ENCODE measurements at places on chromosomes 13 and 19.

GRCh38 chr19:43610493-43610892 lies 1.4 kb upstream of the SRRM5 start:
- DNase-seq, result no peak

- DNase-seq, result no peak
Observed at GRCh38 chr13:41137951-41138350, 5.3 kb upstream of the KBTBD6 start.

DNA sequence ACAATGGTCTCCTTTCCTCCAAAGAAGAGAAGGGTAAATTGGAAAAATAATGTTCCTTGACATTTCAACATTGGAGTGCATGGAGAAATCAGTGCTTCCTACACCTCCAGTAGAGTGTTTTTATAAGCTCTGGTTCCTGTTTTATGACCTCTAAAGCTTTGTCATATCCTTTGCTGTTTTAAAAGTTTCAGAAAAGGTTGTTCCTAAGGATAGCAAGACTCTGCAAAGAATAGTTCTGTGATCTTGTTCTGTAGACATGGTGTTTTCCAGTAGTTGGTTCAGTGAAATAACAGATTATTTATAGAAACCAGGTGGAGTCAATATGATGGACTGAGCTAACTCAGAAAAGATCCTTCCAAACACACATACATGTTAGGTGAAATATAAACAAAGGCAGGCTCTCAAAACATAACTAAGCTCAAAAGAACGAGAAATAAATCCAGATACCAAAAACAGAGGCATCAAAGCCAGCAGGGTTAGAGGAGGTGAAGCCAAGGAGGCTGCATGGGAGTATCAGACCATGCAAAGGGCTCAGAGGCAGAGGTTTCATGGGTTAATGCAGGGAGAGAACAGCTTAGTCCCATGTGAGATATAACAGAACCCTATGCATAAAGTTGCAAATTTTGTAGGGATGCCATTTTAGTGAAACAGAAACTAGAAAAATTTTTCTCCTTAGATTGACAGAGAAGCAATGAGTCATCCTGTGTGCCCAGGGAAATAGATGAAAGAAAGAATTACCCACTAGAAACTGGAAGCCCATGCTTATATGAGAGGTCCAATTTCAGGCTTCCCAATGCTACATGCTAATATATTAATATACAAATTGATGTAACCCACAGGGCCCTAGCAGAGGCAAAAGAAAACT lies 44.3 kb downstream of the SHISA2 start:
- DNase-seq, result no peak

DNA sequence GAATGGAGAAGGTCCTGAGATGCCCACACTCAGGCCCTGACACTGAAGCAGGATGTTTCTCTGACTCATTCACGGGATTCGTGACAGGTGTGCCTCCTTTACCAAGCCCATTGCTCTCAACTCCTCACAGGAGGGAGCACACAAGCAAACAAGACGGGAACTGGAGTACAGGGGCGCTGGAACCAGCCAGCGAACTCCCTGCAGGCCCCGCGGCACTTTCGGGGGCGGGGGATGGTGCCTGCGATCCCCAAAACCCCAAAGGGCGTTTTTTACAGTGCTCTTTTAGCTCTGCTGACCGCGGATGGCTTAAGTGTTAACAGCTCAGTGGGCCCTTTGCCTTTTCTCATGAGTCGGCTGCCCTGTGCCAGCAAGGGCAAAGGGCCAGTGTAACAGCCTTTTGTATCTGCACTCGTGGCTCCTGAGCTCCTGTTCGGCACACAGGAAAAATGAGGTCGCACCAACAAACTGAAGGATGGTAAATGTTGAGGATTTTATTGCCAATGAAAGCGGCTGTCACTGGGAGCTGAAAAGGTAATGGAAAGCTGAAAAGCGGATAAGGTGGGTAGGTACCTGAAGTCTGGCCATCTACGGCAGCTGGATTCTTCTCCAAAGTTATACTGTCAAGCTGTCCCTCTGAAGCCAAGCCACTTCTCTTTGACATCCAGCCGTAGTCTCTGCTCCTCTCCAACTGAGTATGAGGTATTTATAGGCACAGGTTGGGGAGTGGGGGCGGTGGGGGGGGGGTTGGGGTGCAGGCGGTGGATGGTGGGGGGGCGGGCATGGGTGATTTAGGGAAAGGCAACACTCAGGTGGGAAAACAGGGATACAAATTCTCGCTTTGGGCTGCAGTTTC lies 65.0 kb upstream of the TRPC4 start:
- no peak for DNase-seq

DNA sequence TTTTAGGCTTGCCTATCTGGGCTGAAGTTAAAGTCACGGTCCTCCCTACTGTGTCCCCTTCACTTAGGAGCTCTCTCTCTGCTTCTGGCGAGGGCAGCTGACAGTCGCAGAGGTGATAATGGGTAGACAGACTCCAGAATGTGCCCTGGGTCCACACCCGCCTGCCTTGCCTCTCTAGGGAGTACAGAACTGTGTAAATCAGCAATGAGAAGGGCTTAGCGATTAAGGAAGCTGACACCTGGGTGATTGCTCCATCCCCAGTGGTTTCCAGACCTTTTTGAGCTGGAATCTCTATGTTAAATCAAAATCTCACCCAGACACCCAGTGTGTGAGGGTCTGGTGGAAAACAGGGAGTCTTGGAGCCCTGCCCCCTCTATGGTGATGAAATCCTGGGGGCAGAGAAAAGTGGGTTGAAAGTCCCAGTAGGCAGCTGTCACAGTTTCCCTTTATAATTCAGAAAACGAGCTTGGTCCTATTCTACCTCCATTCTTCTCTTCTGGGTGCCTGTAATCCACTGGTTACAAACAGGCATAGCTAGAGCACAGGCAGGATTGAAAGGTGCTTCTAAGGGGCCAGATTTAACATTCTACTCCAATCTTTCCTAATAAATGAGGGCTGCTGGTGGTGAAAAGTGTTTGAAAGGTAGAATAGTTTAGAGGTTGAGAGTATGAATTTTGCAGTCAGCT lies 46.9 kb downstream of the OLFM4 start:
- no peak for DNase-seq

DNA sequence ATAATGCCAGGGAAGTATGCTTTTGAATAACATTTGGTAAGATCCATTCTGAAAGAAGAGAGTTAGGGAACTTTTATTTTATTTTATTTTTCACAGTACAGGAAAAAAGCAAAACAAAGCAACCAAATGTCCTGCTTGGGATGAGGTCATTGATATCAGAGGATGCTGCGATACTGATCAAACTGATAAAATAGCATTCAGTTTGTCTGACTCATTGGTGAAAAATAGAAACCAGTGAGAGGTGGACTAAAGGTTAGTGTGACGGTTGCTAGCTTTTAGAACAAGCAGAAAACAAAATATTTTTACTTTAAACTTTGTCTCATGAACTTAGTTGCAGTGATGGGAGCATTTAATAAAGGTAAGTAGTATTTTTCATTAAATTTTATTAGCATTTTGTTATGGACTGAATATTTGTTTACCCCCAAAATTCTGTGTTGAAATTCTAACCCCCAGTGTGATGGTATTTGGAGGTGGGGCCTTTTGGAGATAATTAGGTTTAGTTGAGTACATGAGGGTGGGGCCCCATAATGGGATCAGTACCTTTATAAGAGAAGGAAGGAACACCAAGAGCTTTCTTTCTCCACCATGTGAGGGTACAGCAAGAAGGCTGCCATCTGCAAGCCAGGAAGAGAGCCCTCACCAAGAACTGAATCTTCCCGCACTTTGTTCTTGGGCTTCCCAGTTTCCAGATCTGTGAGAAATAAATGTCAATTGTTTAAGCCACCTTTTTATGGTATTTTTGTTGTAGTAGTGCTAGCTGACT lies 37.3 kb downstream of the ITGBL1 start:
- DNase-seq, result no peak

- DNase-seq, result peak; percentile 4
Observed at GRCh38 chr13:32031025-32031814, at the start of gene FRY. Gene FRY, plus strand, starts transcription at chr13:32031774. Its CDS starts 22 bp downstream, at chr13:32031796.

- DNase-seq, result no peak
Observed at GRCh38 chr19:16571283-16571682, 932 bp downstream of the SLC35E1 start.

- no peak for DNase-seq
Observed at GRCh38 chr19:1854542-1855039, 6.3 kb upstream of the REXO1 start.

- no peak for DNase-seq
Observed at GRCh38 chr13:100403675-100404074, 184.9 kb downstream of the GGACT start.

DNA sequence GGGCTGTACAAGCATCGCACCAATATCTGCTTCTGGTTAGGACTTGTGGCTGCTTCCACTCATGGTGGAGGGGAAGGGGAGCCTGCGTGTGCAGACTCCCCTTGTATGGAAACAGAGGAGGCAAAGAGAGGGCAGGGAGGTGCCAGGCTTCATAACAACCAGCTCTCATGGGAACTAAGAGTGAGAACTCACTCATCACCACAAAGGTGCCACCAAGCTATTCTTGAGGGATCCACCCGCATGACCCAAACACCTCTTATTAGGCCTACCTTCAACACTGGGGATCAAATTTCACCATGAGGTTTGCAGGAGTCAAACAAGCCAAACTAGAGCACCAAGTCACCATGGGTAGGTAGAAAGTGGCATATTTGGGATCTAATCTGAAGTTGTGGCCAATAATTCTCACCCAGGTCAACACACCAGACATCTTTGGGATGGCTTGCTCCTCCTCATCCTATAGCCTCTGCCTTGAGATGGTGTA lies 46.4 kb downstream of the RUBCNL start:
- no peak for DNase-seq

DNA sequence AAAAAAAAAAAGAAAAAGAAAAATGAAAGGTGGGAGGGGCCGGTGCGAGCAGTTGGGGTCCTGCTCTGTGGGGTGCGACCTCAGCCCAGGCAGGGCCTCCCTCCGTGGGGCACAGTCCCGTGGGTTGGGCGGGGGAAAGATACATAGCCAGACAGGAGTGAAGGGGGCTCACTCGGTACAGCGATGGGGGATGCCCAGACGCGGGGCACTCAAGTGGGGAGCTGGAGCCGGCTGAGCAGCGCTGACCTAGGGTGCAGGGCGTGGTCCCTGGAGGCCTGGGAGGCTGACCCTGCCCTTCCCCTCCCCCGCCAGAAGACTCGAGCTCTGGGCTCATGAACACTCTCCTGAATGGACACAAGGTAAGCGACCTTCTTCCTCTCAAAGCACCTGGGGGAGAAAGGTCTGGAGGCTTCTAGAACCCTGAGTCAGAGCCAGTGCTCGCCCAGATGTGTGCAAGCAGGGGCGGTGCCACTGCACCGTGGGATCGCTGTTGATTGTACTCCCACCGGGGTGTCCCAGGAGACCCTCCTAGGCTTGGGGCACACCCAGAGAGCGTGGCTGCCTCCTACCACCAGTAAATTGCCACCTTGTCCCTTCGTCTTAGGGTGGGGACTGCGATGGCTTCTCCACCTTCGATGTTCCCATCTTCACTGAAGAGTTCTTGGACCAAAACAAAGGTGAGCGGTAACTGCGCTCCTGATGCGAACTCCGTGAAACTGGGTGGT lies 3.4 kb downstream of the HMG20B start:
- DNase-seq, result no peak

DNA sequence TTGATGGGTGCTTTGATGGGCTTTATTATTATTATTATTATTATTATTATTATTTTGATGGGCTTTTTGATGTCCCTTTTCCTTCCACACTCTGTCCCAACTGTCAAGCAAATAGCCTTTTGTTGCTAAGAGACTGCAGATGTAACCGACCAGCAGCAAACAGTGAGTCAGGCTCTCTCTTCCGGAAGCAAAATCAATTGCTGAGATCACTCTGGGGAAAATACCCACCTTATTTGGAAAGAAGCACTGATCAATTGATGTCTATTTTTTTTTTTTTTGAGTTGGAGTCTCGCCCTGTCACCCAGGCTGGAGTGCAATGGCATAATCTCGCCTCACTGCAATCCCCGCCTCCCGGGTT lies 2.9 kb downstream of the LDLR start:
- DNase-seq, result no peak

DNA sequence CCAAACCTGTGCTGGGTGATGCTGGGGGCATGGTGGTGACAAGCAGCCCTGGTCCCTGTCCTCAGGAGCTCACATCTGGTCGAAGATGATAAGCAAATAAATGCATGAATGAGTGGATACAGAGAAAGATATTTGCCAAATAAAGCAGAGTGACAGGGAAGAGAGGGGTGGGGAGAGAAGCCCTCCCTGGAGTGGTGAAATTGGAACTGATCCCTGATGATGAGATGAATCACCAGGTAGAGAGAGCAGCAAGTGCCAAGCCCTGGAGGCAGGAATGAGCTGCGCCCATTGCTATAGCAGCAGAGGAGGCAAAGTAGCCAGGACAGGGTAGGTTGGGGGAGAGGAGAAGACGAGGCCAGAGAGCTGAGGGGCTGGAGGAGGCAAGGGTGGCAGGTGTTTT lies 13.7 kb downstream of the FXYD5 start:
- no peak for DNase-seq

- peak; percentile 20 for DNase-seq
Observed at GRCh38 chr19:55255618-55256423, 3.0 kb downstream of the PPP6R1 start.

DNA sequence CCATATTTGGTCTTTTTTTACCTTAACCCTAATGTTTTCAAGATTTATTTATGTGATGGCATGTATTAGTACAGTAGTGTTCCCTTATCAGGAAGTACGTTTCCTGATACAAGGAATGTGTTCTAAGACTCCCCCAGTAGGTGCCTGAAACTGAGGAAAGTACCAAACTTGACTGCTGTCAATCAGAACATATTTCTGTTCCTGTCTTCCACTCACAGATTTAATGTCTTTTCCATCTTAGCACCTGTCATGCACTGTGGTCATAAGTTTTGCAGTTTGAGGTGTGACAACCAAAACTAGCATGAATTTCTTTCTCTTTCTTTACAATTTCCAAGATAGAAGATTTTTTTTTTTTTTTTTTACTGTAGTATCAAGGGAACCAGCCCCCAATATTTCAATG lies 62.9 kb downstream of the LMO7 start:
- DNase-seq, result no peak

DNA sequence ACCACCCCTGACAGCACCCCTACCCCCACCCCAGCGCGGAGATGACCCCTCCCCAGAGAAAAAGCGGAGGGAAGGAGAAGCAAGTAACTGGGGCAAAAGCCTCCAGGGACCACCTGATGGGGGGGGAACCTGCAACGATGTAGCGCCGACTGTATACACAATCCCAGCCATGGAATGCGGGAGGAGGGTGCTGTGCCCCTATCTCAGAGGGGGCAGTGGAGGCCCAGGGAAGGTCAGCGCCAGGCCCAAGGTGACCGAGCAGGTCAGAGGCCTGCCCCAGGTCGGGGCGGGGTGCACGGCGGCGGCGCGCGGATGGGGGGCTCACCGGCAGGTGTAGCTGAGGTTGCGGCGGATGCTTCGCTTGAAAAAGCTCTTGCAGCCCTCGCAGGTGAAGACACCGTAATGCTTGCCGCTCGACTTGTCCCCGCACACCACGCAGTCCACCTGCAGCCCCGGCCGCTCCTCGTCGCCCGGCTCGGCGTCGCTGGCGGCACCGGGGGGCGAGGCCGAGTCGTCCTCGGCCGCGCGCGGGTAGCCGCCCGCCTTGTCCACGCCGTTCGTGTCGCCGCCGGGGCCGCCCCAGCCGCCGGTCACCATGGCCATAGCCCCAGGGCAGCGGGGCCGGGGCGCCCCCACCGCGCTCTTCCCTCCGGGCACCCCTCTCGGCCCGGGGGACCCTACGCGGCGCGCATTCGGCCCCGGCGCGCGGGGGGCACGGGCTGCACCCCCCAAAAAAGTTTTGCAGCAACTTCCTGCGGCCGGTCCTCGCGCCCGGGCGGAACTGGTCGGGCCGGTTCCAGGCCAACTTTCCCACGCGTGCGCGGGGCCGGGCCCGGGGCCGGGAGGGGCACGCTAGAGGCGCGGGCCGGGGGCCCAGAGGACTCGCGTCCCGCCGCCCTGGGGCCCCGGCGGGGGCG lies 843 bp downstream of the NR2F6 start:
- DNase-seq, result no peak

Data from activated CD8-positive, alpha-beta memory T cell treated with anti-CD3 and anti-CD28 coated beads for 48 hours (primary cell).